ENCODE measurements at places on chromosomes 13 and 19.

DNA sequence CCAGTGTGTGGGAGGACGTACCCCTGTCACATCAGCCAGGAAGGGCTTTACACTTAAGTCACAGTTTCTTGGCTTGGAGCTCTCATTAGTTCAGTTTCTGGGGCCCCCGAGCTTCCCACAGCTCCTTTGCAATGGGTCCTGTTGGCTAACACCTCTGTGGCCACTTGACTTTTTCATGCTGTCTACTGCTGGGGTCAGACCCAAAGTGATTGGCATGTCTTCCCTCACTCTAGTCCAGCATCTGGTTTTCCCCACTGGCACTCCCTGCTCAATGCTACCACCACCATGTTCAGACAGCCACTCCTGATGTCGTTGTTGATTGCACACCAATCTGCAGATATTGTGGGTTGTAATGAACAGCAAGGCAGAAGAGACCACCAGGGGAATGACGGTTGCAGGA lies 379.0 kb downstream of the FOXO1 start:
- no peak for DNase-seq

DNA sequence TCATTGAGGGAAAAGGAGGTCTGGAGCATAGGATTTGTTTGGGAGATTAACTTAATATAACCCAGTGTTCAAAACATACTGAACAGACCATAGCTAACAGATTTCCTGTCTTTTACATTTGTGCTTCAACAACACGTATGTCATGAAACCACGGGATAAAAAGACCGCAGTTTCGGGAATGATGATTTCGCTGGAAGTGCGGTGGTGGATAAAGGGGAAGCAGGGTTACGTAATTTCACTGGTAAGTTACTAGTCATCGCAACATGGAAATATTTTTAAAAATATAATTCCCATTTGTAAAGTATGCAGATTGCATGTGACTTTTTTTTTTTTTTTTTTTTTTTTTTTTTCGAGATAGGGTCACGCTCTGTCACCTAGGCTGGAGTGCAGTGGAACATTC lies 237.4 kb downstream of the LMO7 start:
- DNase-seq: no peak

DNA sequence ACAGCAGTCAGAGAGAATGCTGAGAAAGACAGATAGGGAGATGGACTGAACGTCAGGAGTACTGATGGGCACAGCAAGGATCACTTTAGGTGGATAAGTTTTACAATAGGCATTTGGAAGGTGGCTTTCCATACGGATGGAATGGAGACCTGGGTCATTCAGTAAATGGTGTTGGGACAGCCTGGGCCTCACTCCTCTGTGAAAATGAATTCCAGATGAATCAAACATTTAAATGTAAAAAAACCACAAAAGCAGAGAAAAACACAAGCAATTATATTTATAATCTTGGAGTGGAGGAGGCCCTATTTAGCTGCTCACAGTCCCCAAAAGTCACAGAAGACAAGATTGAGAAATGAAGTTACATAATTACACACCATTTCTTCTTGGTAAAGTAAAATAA lies 4.7 kb downstream of the IL17D start:
- DNase-seq: no peak

- DNase-seq: no peak
These were observed 19.7 kb upstream of the ZBTB7A start for GRCh38 chr19:4086411-4086867.

- DNase-seq: no peak
These were observed 33.1 kb upstream of the SERP2 start for GRCh38 chr13:44340508-44340907.

GRCh38 chr19:41575998-41576397 lies at the start of gene CEACAM21:
Gene CEACAM21 (plus strand): TSS chr19:41576166. CDS start chr19:41576275, 109 bp downstream.
- DNase-seq: peak; percentile 70

DNA sequence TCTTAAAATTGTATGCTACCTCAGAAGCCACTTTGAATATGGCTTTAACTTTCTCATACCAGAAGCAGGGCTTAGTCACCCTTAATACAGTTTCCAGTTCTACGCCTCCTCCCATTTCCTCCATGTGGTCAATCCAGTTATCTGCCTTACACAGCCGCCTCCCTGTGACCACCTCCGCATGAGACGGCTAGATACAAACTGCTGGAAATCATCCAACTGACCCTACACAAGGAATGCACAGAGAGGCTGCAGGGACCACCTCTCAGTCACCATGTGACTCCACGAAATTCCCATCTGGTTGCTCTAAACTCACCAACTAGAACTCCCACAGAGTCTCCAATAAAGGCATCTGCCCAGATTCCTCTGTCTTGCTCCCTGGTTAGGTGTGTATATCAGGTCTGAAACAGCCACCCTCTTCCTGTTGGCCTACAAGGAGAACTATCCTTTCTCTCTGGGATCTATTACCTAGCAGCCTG lies 6.8 kb downstream of the ZNF564 start:
- no peak for DNase-seq

DNA sequence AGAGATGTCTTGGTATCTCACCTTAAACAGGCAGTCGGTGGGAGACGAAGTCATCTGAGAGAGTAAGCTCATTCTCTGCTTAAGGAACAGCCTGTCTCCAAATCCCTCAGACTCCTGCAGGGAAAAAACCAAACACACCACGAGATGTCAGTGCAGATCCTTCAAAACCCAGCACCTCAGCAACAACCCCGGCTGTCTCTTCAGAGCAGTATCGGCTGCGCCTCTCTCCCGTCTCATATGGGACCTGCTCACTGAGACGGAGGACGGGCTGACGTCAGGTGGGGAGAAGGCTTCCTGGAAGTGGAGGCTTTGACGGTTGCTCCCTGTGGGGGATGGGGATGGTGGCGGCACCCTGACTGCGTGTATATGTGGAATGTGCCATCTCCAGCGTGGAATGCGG lies 43.6 kb downstream of the ANKRD27 start:
- DNase-seq: no peak

- DNase-seq: no peak
These were observed 231.1 kb upstream of the SERP2 start for GRCh38 chr13:44142540-44142867.

GRCh38 chr13:79660361-79660760 lies 179.4 kb downstream of the NDFIP2 start:
- DNase-seq: no peak

GRCh38 chr13:22455036-22455435 lies 725.7 kb upstream of the SGCG start:
- DNase-seq: no peak

- DNase-seq: no peak
These were observed 375.7 kb upstream of the SPRY2 start for GRCh38 chr13:80716610-80717081.

GRCh38 chr13:65633806-65634205 lies 1596.3 kb downstream of the PCDH9 start:
- no peak for DNase-seq

DNA sequence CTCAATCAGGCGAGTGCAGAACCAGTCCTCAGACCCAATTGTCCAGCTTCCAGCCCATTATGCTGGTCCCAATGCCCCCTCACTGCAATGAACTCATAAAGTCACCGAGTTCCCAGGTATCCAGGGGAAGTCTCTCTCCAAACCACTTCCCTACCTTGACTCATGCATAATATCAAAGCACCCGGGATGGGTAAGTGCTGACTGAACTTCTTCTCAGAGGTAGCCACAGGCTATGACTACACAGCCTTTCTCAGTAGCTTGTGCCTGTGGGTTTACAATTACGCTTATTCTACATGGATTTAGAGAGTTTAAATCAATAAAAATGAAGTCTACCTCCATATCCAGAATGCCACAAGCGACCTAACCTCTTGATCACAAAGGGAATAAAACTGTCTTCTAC lies 1.7 kb upstream of the C13orf42 start:
- DNase-seq: no peak

- no peak for DNase-seq
These were observed 472.3 kb downstream of the IRS2 start for GRCh38 chr13:109314101-109314500.

DNA sequence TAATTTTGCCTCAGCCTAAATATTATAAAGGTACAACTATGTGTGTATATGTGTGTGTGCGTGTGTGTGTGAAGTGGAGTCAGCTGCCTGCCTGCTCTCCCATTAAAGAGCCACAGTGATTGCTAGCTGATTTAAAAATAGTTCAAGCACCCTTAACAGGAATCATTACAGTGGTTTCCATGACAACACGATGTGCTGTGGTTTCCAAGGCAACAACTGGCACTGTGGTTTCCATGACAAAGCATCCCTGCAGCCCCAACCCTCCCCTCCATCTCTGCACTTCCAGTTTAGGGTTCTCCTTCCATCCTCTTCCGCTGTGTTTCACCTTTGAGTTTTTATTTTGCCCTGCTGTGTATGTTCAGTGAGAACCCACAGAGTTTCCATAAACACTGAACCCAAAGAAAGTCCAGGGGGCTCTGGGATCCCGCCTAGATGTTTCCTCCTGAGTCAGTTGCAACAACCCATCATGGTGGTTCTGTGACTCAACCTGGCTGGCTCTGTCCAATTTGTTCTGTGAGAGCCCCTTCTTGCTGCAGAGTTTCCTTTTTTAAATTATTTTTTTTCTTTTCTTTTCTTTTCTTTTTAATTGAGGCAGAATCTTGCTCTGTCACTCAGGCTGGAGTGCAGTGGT lies 7.1 kb upstream of the PNMA8A start:
- peak; percentile 23 for DNase-seq

DNA sequence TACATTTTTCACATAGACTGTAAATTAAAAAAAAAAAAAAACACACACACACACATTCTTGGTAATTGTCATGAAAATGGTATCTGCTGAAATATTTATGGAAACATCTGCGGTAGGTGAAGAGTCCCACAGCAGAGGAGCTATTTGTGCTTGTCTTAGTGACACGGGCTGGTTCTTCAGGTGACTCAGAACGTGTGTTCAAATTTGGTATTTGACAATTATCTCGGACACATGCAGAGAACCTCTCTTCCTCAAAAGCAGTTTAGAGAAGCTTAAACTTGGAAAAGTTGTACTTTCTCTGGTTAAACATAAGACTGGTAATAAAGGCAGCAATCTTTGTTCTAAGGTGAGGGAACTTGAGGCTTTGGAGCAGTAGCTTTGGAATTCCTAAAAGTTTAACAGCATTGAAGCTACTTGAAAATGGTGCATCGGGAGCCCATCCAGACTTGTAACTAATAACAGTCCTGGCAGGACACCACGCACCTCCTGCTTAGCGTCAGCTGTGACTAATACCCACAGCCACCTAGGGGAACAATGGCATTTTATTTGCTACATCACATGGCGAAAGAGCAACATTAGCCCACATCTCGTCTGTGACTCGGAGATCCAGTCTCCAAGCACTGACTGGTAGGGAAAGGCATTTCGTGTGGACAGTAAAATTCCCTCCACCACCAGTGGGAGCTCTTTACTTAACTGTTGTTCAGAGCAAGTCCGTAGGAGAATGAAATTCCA lies 1505.1 kb upstream of the SLC10A2 start:
- DNase-seq: no peak

GRCh38 chr19:15934332-15935078 lies at the start of gene CYP4F11:
Gene CYP4F11 (minus strand): TSS chr19:15934529. CDS start chr19:15934408, 121 bp downstream.
- no peak for DNase-seq

- peak; percentile 27 for DNase-seq
These were observed 51.1 kb downstream of the TNFRSF19 start for GRCh38 chr13:23621316-23621645.

GRCh38 chr19:15936173-15936572 lies 1.8 kb upstream of the CYP4F11 start:
- no peak for DNase-seq

- DNase-seq: no peak
These were observed 53.3 kb downstream of the RNF6 start for GRCh38 chr13:26168835-26169234.

DNA sequence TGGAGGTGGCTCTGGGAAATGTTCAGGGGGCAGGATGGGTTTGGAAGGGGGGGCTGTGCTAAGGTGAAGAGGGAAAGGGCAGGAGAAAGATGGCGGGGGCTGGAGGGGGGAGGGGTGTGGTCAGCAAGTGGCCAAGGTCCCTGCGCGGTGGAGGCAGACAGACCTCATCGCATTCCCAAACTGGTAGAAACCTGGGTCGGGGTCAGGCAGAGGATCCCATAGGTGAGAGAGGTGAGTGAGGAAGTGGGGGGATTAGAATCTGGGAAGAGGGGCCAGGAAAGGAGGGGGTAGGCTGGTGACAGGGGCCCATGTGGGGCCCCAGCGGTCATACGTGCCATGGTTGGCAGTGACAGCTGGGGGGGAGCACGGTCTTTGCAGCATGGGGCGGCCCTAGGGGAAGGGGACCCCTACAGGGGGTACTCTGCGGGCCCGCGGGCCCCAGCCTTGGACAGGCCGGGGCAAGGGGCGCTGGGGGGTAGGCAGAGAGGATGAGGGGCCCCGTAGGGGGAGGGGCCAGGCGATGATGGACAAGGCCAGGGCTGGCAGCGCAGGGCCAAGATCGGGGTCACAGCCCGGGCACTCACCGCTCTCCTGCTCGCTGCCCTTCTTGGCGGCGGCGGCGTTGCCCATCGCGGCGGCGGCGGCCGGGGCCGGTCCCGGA lies 514 bp downstream of the PRKACA start:
- DNase-seq: no peak

DNA sequence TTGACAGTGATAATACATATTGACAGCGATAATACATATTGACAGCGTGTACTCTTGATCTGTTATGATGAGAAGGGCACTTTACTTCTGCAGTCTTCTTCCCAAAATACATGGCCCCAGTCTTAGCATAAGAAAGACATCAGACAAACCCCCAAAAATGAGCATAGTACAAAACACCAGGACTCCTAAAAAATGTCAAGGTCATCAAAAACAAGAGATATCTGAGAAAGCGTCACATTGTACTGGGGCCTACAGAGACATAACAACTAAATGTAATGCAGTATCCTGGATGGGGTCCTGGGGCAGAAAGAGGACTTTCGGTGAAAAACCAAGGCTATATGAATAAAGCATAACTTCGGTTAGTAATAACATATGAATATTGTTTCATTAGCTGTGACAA lies 731.5 kb upstream of the SGCG start:
- DNase-seq: no peak

GRCh38 chr13:39347926-39348901 lies 254.8 kb downstream of the LHFPL6 start:
- DNase-seq: no peak

GRCh38 chr19:3059653-3060052 lies 2.6 kb downstream of the TLE5 start:
- no peak for DNase-seq

GRCh38 chr13:113086031-113086750 lies 19.4 kb upstream of the F7 start:
- DNase-seq: no peak

DNA sequence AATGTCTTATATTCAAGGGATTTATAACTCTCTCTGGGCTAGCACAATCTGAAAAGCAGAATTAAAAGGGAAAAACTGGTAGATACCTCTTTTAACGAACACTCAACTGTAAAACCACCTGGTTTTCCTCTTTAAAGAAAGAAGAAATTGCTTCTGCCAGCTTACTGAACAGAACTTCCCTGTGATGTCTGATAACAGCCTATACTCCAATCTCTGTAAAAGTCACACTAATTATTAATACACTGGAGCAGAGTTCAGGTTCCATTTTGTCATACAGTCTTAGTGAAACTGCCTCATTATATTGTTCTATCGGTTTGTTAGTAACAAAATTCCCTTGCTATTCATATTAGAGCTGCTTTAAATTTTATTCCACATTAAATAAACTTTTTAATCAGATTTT lies 251.0 kb upstream of the STARD13 start:
- no peak for DNase-seq

GRCh38 chr13:76708138-76708688 lies 178.0 kb downstream of the KCTD12 start:
- DNase-seq: no peak

Data from activated CD4-positive, alpha-beta T cell treated with anti-CD3 and anti-CD28 coated beads, Interleukin-2, amount 50 U/mL, for 16 hours (primary cell).